Right lobe of liver (tissue), 6 donors: ENCODE measurements at places on chromosomes 11 and 22.

DNA sequence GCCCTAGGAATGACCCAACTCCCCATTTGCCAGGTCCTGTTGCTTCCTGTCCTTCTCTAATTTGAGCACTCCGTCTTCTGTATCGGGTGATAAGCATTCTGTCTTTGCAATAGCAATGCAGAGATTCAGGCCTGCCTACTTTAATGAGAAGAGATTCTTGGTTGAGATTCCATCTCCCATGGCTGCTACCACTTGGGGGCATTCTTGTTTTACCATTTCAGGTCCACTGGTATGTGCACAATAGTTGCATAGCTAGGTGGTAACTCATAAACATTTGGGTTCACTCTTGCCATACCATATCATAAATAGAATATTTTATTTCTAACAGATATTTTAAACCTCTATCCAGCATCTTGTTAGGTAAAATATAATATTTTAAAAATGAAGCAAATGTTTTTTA, 34.4 kb upstream of the CALCB start:
- DNase-seq: no peak
- H3K27me3 ChIP-seq: no peaks in the 10 kb centered on the region
- no peaks in the 10 kb centered on the region for H3K4me1 ChIP-seq
- H3K4me3 ChIP-seq: no peak overlapping the region

DNA sequence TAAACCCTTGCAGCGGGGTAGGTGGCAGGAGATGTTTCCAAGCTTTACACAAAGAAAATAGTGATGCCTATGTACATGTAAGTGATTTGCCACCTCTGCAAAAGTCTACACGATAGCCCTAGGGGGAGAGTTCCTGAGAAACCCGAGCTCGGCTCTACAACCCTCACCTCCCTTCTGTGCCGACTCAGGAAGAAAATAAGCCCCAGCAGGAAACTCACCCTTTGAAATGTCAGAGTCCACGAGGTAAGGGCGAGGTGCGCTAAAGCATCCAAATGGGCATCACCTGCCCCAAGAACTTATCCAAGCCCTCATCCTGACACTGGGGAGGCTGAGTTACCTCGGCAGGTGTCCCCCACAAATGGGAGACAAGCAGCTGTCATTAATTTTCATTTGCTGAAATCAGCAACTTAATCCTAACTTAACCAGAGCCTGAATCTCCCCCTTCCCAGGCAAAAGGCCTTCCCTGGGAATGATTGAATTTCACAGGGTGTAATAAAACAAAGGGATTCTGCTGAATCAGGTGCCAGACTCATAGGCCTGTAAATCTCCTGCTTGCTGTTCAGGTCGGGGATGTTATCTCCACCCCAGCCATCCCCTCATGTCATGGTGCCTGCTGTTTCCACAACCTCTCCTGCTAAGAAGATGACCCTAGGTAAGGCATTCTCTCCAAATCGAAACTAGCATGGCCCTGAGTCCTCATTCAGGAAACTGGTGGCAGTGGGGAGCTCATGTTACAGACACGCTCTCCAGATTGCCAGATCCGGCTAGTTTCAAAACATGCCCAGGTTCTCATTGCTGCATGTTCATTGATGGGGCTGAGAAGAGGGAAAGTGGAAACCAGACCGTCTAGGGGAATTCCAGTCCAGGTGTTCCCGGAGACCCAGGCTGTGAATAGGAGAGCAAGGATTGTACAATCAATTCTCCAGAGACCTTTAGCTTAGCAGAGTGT, 105.3 kb upstream of the KIRREL3 start:
- H3K4me1 ChIP-seq: peaks cover 24% of the 10 kb centered on the region
- no peaks in the 10 kb centered on the region for H3K36me3 ChIP-seq
- H3K4me3 ChIP-seq: no peak overlapping the region
- H3K27ac ChIP-seq: peak overlapping the region; percentile 36

DNA sequence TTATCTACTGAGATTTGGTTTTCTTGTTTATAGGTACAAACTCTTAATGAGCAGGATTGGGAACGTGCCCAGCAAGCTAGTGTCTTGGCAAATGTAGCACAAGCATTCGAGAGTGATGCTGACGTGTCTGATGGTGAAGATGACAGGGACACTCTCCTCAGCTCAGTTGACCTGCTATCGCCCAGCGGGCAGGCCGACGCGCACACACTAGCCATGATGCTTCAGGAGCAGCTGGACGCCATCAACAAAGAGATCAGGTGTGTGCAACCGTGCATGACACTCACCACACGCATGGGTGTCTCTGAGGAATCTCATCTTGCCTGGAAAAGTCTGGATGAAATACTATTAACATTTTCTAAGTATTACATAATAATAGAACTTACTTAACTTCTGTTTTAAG, 54.7 kb upstream of the CTTN start:
- peaks cover 14% of the 10 kb centered on the region for H3K36me3 ChIP-seq
- no peaks in the 10 kb centered on the region for H3K27me3 ChIP-seq
- DNase-seq: no peak
- no peak overlapping the region for H3K4me3 ChIP-seq
- H3K4me1 ChIP-seq: no peaks in the 10 kb centered on the region

GRCh38 chr22:39341179-39341578, 8.6 kb upstream of the SYNGR1 start:
- no peak overlapping the region for H3K27ac ChIP-seq
- no peaks in the 10 kb centered on the region for H3K36me3 ChIP-seq
- H3K4me3 ChIP-seq: no peak overlapping the region
- peaks cover 3% of the 10 kb centered on the region for H3K4me1 ChIP-seq
- no peak for DNase-seq

DNA sequence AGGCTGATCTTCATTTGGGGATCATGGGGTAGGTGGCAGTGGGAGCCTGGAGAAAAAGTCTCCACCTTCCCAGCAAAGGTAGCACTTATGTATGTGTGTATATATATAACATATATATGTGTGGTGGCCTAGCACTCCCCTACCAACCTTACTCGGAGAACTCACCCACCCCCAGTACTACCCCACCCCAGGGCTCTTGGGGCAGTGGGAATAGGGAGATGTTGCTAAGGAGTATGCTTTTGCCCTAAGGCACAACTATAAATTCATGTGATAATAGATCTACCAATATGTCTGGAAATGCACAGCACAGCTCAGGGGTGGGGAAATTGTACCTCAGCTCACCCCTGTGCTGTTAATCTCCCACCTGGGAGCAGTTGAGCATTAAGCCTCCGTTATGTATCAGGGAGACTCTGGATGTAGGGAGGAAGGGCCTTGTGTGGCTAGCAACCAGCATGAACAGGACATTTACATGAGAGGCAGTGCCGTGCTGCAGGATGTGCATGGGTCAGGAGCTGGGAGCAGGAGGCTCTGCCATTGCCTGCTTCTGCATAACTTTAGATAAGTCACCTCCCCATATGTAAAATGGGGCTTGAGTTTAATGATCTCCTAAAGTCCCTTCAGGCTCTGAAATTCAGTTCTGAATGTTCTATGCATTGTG, 57.3 kb downstream of the C11orf91 start:
- H3K4me1 ChIP-seq: no peaks in the 10 kb centered on the region
- no peaks in the 10 kb centered on the region for H3K36me3 ChIP-seq
- H3K4me3 ChIP-seq: no peak overlapping the region
- DNase-seq: no peak

DNA sequence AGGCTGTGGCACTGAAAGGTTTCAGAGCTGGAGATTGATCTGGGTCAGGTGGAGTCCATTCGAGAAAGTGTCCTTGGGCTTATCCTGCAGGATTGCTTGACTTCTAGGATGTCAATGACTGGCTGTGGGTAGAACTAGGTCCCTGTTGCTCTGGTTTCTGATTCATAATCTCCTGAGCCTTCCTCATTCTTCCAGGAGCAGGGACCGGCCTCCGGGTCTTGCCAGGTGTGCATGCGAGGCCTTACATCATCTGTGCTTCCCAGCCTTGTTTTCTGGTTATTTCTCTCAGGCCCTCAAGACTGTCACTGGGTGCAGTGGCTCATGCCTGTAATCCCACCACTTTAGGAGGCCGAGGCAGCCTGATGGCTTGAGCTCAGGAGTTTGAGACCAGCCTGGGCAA, 33.3 kb upstream of the SORL1-AS1 start:
- no peaks in the 10 kb centered on the region for H3K4me1 ChIP-seq
- no peak overlapping the region for H3K27ac ChIP-seq
- H3K36me3 ChIP-seq: no peaks in the 10 kb centered on the region

DNA sequence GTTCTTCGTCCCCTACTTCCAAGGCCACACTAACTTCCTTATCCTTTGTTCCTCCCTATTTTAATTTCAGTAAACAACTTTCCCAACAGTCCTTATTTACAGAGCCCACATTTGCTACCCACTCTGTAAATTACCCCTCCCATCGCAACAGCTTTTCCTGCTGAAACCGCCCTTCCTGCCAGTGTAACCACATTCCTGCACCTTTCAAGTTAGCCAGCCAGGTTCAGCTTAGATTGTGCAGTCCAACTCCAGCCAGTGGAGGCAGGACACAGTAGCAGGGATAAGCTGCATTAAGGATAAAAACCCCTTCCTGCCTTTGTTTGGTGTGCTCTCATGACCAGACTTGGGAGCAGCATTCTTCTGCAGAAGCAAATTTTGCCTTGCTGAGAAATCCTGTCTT, 768.3 kb upstream of the ARHGAP42 start:
- DNase-seq: no peak
- H3K4me3 ChIP-seq: no peak overlapping the region
- no peak overlapping the region for H3K27ac ChIP-seq
- H3K36me3 ChIP-seq: no peaks in the 10 kb centered on the region
- H3K4me1 ChIP-seq: no peaks in the 10 kb centered on the region
- no peaks in the 10 kb centered on the region for H3K27me3 ChIP-seq

GRCh38 chr11:96234866-96235441, 108.0 kb downstream of the MAML2 start:
- no peak overlapping the region for H3K27ac ChIP-seq
- no peaks in the 10 kb centered on the region for H3K27me3 ChIP-seq
- no peaks in the 10 kb centered on the region for H3K36me3 ChIP-seq
- H3K4me1 ChIP-seq: no peaks in the 10 kb centered on the region
- H3K4me3 ChIP-seq: no peak overlapping the region
- no peak for DNase-seq

DNA sequence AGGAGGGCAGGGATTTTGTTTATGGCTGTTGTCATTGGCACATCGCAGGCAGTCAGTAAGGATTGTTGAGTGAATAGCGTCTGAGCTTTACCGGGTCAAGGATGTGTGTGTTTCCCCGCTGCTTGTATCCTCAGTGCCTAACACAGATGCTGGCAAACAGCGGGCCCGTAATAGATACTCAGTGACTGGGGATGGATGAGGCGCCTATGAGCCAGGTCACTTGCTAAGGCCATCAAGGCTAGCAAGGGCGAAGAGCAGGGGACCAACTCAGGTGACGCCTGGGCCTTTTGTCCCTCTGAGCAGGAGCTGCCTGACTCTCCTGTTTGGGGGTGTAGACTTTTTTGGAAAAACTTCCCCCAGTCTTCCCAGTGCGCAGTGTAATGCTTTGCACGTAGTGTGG, 118.1 kb downstream of the HIPK3 start:
- no peaks in the 10 kb centered on the region for H3K36me3 ChIP-seq
- H3K4me3 ChIP-seq: no peak overlapping the region
- no peak overlapping the region for H3K27ac ChIP-seq
- H3K27me3 ChIP-seq: no peaks in the 10 kb centered on the region
- no peak for DNase-seq
- no peaks in the 10 kb centered on the region for H3K4me1 ChIP-seq

DNA sequence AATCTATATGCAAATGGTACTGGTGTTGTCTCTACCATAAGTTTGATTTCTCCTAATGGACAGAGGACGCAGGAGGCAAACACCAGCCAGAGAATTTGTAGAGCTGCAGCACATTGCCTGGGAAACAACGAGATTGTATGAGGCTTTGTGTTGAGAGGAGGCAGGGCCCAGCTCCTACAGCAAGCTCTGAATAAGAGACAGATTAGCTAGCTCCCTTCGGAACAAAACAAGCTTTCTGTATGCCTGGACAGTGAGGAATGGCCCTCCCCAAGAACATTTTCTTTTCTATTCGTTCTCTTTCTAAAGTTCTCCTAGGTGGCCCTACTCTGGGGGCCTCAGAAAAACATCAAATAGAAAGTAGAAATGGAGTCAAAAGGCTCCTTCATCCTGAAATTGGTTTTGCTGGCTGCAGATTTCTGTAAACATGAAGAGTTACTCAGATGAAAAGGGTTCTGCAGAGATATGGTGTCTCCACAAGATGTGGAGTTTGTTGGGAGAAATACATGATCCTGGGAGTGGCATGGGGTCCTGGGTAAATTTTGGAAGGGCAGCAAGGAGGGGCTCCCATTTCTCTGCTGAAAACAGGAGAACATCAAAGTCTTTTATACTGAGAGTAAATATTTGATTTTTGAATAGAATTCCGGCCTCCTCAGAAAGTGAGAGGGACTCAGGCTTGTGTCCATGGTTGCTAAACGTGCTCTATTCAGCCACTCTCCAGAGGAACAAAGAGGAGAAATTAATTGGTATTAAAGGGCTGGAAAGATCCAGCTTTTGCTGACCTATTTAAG, 6.8 kb upstream of the HEPACAM start:
- no peak for DNase-seq
- no peak overlapping the region for H3K27ac ChIP-seq

- no peaks in the 10 kb centered on the region for H3K4me1 ChIP-seq
- no peak overlapping the region for H3K4me3 ChIP-seq
- no peak for DNase-seq
- no peak overlapping the region for H3K27ac ChIP-seq
These were observed 24.0 kb downstream of the PLAAT3 start for GRCh38 chr11:63590024-63590788.

DNA sequence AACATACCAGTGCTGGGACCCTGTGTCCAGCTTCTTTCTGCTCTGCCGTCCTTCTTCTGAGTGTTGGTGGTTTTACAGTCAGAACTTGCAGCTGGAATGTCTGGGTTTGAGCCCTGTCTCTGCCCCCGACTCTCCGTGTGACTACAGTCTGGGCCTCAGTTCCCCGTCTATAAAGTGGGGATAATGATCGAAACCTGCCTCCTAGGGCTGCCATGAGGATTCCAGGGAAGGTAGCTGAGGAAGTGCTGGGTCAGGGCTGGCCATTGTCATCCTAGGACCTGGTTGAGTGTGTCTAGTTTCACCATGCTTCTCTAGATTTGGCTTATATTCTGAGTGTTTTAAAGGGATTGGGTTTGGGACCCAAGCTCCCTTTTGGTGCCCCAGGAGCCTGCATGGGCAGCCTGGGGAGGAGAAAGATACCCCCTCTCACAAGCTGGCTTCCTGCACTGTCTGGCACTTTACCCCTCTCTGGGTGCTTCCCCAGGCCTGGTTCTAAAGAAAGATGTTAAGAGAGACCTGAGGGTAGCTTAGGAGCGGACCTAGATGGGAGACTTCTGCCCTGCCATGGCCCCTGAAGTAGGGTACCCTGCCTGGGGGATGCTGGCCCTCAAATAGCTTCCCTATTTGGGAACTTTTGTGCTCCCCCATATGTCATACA, 49.9 kb downstream of the TSPAN18 start:
- H3K36me3 ChIP-seq: no peaks in the 10 kb centered on the region
- H3K27ac ChIP-seq: no peak overlapping the region
- H3K4me1 ChIP-seq: no peaks in the 10 kb centered on the region
- H3K4me3 ChIP-seq: no peak overlapping the region
- no peaks in the 10 kb centered on the region for H3K27me3 ChIP-seq

GRCh38 chr11:61980783-61981541, 13.5 kb upstream of the FTH1 start:
- H3K27me3 ChIP-seq: no peaks in the 10 kb centered on the region
- no peaks in the 10 kb centered on the region for H3K36me3 ChIP-seq
- no peak overlapping the region for H3K4me3 ChIP-seq

GRCh38 chr22:48548391-48548790, 1279.3 kb downstream of the BRD1 start:
- DNase-seq: no peak
- no peaks in the 10 kb centered on the region for H3K27me3 ChIP-seq
- no peak overlapping the region for H3K27ac ChIP-seq

GRCh38 chr11:126491092-126491491, 135.6 kb downstream of the ST3GAL4 start:
- H3K27me3 ChIP-seq: no peaks in the 10 kb centered on the region
- H3K27ac ChIP-seq: no peak overlapping the region
- H3K36me3 ChIP-seq: no peaks in the 10 kb centered on the region
- no peak overlapping the region for H3K4me3 ChIP-seq
